Sigmoid colon (tissue), 7 donors: ENCODE measurements at places on chromosomes 5 and 9. TPM values are rescaled to one million over a fixed set of nuclear protein-coding genes. Genes with fewer than 3 reads are reported as not detected.
A peak's percentile ranks its signal among the peaks of the same experiment; 100 is the strongest.

DNA sequence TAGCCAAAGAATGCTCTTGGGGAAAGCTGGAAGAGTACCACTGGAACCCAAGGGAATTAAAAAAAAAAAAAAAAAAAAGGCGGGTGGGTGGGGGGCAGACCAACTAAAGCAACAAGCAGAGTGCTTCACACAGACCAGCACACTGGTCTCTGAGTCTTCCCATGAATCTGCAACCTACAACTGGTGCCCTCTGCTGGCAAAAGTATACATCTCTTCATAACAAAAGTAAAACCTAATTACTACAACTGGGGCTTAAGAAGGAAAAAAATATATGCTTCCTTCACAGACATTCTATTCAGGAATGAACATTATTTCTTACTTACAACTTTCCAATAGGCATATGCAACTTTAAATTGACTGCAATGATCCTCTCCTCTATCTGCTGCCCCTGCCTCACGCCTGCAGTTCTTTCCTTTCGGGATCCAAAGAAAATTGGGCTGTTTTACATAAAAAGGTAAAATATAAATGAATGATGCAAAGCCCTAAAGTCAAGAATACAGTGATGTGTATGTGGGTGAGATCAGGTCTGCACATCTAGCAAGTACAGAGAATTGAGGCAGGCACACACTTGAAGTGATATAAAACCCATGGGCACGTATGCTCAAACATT, 7.2 kb upstream of the KLHL3 start:
- DNase-seq: peak; percentile 68

- no peak for DNase-seq
Measured at GRCh38 chr5:130397132-130397531, 492.9 kb downstream of the CHSY3 start.

IQGAP2 gene
- polyA plus RNA-seq: 67.3 TPM

DNA sequence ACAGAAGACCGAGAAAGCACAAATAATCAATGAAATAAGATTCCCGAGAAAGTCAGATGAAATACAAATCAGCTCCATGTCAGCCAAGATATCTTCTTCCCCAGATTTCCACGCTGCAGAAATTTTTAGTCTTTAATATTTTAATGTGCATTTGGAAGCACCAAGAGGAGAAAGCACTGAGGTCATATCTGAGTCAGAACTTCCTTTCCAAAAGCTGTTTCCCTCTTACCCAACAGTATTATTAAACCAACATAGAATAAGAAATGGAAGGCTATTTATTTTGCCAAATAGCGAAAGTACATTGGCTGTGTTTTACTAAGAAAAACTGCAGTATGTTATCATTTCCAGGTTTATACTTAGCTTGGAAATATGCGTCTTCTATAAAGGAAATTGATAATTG, 772.1 kb upstream of the CDH9 start:
- DNase-seq: no peak

DNA sequence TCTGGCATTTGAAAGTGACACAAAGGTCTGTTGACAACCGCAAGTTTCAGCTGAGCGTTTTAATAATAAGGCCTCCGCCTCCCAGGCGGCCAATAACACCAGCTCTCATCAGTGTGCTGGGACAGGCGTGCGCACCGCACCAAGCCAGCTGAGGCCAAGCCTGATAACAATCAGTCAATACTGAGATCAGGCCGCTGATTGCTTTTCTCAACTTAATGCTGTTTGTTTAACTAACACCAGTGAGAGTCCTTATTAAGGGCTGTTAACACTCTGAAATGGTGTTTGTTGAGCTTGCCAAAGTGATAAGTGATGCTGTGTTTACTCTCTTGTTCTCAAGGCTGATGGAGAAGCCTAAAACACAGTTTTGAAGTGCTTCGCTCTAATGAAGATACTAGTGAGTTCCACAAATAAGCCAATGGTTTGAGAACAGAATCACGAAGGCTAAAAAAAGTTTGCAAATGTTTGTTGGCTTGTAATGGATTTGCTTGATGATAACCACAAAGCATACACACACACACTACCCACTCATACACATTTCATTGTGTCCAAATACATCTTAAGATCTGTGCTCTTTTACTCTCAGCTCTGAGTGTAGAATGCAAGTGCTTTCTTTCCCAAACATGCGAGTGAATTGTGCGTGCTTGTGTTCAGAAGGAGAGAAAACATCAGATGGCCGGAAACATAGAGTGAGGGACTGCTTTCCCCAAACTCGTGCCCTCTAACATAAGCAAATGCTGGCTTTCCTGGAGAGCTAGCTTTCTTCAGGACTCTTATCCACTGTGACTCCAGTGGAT, 330.4 kb upstream of the KLF4 start:
- no peak for DNase-seq

- no peak for DNase-seq
Measured at GRCh38 chr9:99870126-99870525, 36.3 kb upstream of the STX17 start.

HTR1A gene
- not detected for polyA plus RNA-seq

SLCO4C1 gene
- not detected for polyA plus RNA-seq

GRCh38 chr9:98356326-98356725, 100.9 kb upstream of the TBC1D2 start:
- no peak for DNase-seq

TMEM215 gene
- not detected for polyA plus RNA-seq

EQTN gene
- not detected for polyA plus RNA-seq

DNA sequence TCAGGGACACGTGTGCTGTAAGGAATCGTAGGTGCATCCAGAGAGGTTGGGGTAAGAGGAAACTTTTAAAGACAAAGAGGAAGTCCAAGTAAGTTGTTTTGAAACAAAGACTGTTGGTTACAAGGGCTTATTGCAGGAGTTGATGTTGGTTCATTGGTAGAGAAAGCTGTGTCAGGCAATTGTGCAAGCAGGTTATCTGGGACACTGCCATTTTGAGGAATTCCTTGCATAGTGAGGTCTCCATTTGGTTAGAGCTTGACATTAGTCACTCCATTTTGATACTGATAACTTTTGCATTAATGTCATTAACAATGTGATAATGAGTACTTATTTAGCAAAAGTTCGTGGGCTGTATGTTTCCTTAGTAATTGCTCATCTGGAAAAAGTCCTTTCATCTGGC, 24.9 kb downstream of the CNOT6 start:
- DNase-seq: no peak

PCDHGA10 gene
- 1.0 TPM for polyA plus RNA-seq

- no peak for DNase-seq
Measured at GRCh38 chr5:1054018-1054798, 45.6 kb downstream of the NKD2 start.

- no peak for DNase-seq
Measured at GRCh38 chr5:58794875-58795274, 212.0 kb downstream of the RAB3C start.

GFI1B gene
- polyA plus RNA-seq: 0.92 TPM

C5orf46 gene
- not detected for polyA plus RNA-seq

- no peak for DNase-seq
Measured at GRCh38 chr9:84600739-84601138, 68.8 kb upstream of the NTRK2 start.

DNA sequence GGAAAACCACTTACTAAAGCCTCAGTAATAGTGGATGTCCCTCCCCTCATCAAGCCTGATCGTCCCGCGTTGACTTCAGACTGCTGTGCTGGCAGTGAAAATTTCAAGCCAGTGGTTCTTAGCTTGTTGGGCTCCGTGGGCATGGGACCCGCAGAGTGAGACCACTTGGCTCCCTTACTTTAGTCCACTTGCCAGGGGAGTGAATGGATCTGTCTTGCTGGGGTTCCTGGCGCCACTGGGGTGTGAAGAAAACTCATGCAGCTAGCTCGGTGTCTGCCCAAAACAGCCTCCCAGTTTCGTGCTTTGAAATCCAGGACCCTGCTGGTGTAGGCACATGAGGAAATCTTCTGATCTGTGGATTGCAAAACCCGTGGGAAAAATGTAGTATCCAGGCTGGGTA, 480.0 kb upstream of the IZUMO3 start:
- no peak for DNase-seq

F2R gene
- polyA plus RNA-seq: 5.8 TPM

GRCh38 chr9:27258662-27259061, 38.3 kb downstream of the EQTN start:
- no peak for DNase-seq

DNA sequence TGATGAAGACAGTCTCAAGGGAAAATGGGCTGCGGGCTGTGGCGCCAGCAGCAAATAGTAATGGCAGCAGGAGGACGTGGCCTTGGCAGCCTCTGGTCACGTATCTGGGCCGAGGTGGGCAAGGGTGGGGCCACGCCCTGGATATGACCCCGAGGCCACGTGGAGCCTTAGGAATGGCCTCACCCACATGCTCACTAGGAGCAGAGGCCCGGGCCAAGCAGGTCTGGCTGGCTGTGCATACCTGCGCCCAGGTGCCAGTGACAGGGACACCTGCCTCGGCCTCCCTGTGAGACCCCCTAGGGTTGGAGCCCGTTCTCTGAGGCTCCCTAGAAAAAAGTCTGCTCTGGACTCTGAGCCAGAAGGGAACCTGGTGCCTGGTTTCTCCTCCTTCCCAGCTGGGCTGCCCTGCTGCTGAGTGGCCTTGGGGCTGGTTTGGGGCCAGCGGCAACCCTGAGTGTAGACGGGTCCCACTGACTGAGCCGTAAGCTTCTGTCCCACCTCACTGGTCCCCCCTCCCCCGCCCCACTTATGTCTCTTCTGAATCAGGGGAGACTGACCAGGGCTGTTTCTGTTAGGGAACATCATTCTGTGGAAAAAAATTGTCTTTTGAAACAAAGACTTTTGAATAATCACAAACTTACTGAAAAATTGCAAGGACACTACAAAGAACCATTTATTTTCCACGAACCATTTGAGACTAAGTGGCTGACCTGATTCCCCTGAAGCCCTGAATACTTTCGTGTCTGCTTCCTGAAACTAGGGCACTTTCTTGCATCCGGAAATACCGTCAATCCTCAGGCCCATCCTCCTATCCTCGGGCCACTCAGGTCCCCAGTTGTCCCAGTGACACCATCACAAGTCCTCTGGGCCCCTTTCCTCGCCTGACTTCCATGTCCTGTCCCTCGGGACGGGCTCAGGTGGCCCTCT, 60.8 kb downstream of the WNK2 start:
- no peak for DNase-seq

ACTBL2 gene
- polyA plus RNA-seq: not detected

- DNase-seq: no peak
Measured at GRCh38 chr5:29794141-29794787, 1399.2 kb upstream of the CDH6 start.

GRCh38 chr5:126339215-126339805, 83.9 kb upstream of the GRAMD2B start:
- DNase-seq: no peak

DNA sequence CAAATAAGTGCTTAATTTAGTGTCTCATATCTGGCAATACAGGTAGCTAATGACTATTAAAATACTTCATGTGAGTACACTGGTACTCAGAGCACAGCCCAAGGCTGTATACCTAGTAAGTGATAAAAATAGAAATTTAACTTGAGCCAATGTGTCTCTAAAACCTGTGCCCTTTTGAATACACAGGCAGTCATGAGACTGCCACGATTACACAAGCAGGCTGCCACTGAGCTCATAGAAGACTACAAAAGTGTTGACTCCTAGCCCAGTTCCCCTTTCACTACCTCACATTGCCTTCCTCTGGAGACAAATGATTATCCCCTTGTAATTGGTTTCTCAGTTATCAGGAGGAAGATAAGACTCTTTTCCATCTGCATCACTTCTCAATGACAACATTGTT, 66.3 kb upstream of the PAPPA start:
- DNase-seq: no peak

DNA sequence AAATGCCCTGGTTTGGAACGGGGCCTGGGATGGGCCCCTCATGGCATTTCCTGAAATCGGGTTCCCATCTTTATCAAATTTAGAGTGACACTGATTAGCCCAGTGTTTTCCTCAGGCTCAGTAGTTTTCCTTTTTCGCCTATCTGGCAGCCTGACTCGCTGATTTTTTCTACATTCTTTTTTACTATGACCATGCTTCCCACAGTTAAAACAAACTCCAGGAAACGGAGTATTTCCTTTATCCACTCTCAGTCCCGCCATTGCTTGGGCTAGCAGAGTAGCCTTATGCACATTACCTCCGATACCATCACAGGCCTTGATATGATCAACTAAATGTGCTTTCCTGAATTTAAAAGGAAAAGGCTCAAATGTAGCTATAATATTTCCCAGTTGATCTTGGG, 5.5 kb downstream of the OR1Q1 start:
- DNase-seq: no peak

CER1 gene
- not detected for polyA plus RNA-seq

- no peak for DNase-seq
Measured at GRCh38 chr9:76534026-76534425, 75.0 kb downstream of the GCNT1 start.

- no peak for DNase-seq
Measured at GRCh38 chr5:62001640-62002039, 304.4 kb upstream of the KIF2A start.

CHSY3 gene
- polyA plus RNA-seq: not detected

DNA sequence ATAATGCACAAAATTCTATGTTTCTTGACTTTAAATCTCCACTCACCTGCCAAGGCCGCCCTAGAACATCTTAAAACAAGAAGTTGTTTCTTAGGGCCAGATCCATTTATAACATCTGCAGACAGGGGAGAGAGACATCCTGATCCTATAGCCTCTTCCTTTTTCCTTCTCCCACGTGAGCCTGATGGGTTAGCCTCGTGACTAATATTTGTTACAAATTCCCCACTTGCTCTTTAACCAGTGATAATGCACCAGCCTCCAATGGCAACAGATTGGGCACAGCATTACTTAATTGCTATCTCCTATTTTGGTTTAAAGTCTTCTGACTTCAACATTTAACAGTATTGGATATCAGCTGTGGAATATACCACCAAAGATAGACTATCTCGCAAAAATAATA, 196.5 kb downstream of the GADD45G start:
- no peak for DNase-seq

DNA sequence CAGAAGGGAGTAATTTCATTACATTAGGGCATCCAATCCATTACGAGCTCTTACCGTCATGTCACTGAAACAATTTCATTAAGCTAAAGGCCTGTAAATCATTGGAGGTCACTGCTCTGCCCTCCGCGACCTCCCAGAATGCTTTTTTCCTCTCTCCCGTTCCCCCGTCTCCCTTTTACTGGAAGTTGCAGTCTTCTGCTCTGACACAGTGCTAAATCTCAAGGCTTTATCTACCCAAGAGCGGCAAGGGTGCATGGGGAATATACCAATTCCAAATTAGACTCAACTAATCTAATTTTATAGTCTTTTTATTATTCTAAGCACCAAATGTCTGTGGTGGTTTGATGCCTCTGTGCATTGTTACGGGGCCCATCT, 265.7 kb upstream of the PANK3 start:
- no peak for DNase-seq

AGXT2 gene
- polyA plus RNA-seq: not detected

TAF11L3 gene
- polyA plus RNA-seq: not detected

KIF12 gene
- polyA plus RNA-seq: 4.8 TPM

- DNase-seq: peak; percentile 59
Measured at GRCh38 chr9:135588371-135588770, 26.8 kb downstream of the PAEP start.
